ENCODE measurements at places on chromosomes 4 and X.

DNA sequence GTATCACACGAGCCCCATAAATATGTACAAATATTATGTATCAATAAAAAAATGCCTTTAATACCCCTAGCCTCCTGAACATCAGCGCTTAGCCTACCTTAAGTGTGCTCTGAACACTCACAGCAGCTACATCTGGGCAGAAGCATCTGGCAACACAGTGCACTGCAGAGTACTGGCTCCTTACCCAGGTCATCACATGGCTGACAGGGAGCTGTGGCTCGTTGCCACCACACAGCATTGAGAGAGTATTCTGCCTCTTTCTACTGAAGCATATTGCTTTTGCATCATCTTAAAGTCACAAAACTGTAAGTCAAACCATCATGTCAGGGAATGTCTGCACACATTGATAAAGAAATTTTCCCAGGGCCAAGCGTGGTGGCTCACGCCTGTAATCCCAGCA, 55.2 kb downstream of the TRIML1 start:
- no peak for DNase-seq

- DNase-seq: no peak
Observed at GRCh38 chrX:68536429-68536828, 37.6 kb downstream of the YIPF6 start.

DNA sequence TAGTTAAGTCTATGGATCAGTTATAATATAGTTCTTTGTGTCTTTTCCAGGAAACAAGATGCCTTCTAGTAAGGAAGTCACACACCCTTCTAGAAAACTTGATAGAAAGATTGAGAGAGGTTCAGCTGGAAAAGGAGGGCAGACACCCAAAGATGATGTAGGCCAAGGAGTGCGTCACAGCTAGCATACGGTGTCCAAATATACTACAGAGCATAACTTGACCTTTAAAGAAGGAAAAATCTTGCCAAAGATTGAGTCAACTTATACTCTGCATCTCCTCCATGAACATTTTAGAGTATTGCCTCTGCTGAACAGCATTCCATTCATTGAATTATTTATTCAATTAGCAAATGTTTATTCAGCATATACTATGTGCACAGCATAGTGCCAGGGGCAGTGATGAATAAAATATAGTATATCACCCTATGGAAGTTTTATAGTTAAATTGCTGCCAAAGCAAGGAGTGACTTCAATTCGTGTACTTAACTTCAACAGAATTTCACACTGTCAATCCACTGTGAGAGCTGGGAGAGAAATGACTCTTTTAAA, 51.9 kb upstream of the SLC6A14 start:
- no peak for DNase-seq

GRCh38 chrX:2398064-2398656, 102.6 kb downstream of the DHRSX start:
- DNase-seq: no peak

DNA sequence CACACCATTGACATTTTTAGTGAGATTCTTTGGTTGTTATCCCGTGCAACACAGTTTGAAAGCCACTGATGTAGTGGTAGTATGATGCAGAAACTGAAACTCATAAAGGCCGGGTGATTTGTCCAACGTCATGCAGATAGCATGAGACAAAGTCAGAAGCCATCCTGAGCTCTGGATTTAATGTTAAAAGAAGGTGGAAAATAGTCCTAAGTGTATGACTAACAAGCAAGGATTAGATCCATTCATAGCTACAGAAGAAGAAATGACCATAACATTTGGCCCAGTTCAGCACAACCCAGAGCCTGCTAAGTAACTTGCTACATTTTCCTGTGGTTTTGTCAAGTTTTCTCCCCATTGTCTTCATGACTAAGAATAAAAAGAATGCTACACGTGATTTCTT, 142.4 kb downstream of the AMELX start:
- no peak for DNase-seq

Data from renal cortex interstitium (tissue), 15 donors.